ENCODE measurements at places on chromosomes 4 and X.

DNA sequence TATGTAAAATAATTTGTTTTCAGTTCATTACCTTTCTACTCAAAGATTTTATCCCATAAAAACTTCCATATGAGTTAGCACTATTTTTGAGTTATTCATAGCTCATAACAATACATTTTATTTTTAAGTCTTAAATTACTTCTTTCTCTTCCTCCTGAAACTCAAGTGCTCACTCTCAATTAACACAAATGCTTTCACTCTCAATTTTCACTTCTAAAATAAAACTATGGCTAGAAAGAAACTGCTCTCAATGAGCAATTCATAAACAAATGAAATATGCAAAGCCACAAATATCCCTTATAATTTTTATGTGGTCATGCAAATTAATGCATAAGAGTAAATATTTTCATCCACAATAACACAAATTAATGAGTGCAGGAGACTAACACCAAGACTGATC, 38.8 kb downstream of the MAML3 start:
- no peak for DNase-seq

DNA sequence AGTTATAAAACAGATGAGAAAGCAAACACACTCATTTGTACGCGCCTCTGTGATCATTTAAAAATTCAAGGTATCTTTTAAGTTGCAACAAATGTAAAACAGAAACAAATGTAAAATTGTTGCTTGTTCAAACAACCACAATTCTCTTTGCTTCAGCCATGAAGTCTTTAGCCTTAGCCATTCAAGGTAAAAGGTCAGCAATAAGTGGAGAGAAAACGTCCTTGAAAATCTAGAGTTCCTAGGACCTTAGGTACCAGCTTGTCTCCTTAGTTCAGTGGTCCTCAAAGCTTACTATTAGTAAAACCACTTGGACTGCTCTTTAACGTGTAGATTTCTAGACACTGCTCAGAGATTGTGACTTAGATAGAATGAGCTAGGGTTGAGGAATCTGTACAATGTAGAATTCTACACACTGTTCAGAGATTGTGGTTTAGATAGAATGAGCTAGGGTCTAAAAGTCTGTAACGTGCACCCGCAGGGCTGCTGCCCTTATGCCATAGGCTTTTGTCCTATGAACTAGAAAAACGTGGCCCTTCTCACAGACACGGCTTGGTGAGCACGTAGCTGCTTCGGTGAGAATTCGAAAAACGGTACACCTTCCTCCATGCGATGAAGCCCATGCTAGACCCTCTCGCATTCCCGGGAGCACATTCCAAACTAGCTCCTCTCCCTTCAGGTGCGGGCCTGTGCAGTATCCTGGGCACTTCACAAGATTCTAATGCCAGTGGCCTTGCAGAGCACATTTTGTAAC, 1.7 kb downstream of the PLAC8 start:
- DNase-seq: no peak

DNA sequence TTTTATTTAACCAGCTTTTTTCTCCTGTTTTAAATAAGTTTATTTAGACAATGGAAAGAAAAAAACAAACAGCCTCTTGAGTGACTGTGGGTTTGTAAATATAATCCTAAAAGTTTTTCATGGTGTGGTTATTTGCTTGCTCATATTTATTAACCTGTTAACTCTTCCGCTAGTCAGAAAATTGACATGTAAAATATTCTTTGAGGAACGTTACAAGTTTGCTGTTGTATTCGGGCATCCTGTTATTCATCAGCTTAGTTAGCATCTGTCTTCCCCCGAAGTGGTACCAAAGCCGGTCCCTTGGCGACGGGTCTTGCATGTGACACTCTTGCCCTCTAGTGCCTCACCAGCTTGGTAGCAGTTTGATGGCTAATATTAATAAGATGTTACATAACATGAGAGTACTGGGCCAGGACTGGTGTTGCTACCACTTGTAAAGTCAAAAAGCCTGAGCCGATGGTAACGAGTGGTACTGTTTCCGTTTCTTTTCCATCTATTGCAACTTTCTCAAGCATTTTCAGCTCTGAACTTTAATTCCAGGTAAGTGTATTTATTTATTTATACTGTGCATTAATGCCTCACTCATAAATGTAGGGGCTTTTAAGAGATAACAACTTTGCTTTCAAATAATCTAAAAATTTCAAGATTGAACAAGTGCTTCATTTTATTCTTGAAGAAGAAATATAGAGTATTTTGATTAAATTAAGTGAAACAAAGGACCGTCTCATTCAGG, at the start of gene NDST3:
Gene NDST3, plus strand, starts transcription at position 434 of the 733 bp plus-strand sequence. CDS start 19,425 bp downstream, outside the sequence.
- DNase-seq: no peak

GRCh38 chrX:120604361-120604782, 471 bp downstream of the MCTS1 start:
- no peak for DNase-seq

DNA sequence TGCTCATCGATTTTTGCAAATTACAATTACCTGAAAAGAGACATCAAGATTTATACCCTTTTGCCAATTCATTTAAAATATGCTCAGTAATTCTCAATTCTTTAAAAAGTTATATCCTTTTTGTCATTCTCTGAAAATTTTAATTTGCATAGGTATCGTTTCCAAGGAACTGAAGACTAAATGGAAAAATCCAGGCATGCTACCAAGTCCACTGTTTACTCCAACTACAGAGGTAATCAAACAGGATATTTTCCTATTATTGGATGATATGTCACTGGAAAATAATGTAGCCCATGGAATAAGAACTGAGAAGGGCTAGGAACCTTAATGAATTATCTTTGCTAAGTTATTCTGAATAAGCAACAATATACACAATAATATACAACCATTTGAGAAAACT, 132.7 kb downstream of the THOC2 start:
- no peak for DNase-seq

DNA sequence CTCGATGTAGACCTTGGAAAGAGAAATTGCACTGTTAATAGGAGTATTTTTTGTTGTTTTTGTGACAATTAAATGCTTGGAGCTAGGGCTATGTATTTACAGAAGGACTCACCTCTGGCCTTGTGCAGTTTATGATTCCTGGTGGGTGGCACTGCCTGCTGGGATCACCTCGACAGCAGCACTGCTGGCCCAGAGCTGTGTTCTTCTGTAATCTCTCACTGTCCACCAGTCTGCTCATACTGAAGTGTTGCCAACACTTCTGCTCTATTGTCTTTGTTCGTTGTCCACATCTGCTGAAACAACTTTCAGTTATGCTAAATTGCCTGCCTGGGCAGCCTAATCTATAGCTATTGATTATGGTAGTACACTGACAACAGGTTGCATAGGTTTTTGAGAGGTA, 194.4 kb upstream of the ANK2 start:
- no peak for DNase-seq

GRCh38 chr4:40211224-40212185, 14.7 kb downstream of the RHOH start:
- no peak for DNase-seq

- DNase-seq: no peak
These were observed 28.4 kb upstream of the SLITRK4 start for GRCh38 chrX:143664302-143664701.

DNA sequence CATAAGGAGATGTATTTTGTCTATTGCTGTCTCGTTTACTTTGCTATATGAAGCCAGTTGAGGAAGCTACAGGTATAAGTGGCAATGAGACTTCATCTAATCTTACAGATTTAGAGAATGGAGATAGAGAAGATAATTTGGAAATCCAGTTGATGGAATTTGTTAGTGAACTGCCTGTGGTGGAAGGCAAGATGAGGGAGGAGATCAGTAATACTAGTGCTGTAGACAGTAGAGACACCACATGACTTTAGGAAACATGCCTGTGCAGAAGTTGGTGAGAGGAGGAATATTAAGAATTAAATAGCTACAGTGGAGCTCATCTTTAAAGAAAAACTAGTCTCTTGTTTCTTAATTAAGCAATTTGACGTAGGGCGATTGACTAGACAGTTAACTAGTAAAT, 51.3 kb downstream of the RBPJ start:
- DNase-seq: no peak

- DNase-seq: no peak
These were observed 291.7 kb downstream of the C4orf33 start for GRCh38 chr4:129387666-129388065.

- no peak for DNase-seq
These were observed 21.9 kb downstream of the CXXC4 start for GRCh38 chr4:104472766-104473165.

GRCh38 chr4:153341575-153342090, 2.9 kb upstream of the MND1 start:
- DNase-seq: no peak

DNA sequence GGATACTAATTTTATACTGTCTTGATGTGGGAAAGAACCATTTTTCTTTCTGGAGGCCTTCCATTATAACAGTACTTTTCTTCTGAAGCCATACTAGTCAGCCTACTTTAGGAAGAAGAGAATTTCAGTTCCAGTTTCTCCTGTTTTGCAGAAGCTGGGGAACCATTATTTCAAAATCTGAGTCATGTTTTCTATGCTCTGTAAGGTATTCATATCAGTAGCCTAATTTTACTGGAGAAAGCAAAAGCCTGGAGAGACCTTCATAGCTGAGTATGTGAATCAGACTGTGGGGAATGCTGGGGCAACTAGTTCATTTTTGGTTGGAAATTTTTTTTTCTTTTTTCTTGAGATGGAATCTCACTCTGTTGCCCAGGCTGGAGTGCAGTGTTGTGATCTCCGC, 22.4 kb downstream of the AFF1 start:
- DNase-seq: no peak

GRCh38 chr4:183599284-183599683, 59.7 kb downstream of the RWDD4 start:
- no peak for DNase-seq

GRCh38 chrX:41580423-41581064, 108.2 kb upstream of the GPR34 start:
- DNase-seq: no peak

DNA sequence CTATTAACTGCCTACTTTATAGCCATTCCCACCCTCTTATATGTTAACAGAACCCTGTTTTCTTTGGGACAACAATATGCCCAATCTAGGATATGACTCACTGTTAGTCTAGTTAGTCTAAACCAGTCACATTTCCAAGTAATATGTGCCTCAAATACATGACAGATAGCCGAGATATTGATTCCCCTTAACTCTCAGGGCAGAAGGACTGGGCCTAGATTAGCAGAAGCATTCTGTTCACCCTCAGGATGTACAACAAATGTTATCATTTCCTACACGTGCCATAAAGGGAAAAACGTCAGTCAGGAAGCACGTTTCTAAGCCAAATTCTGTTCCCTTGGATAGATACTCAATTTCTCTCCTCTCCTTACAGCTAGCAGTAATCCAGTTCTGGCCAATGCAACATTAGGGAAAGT, 114.1 kb downstream of the SLC10A7 start:
- DNase-seq: no peak

DNA sequence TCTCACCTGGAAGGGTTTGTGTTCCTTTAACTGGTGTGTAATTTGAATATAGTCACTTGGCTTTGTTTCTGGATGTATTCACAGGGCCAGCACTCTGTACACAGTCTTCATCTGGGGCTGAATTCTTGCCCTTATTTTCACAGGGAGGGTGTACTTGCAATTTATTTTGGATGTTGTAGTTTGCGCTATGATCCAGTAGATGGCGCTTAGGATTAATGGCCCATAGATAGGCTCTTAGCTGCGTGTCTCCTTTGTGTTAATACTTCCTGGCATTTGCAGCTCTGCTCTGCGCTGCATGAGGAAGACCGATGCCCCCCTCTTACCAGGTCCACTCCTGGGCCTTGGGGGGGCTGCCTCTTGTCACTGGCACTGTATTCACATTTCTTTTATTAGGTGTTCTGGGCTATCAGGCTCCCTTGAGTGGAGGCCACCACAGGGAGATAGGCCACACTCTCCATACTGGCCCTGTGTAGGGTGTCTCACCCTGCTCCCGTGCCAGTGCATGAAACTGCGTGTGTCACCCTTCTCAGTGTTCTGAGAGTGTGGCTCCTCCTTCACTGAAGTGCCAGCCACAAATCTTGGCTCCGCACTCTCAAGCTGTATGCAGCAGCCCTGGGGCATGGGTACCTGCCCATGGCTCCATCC, 562.2 kb downstream of the ZIC3 start:
- DNase-seq: no peak

DNA sequence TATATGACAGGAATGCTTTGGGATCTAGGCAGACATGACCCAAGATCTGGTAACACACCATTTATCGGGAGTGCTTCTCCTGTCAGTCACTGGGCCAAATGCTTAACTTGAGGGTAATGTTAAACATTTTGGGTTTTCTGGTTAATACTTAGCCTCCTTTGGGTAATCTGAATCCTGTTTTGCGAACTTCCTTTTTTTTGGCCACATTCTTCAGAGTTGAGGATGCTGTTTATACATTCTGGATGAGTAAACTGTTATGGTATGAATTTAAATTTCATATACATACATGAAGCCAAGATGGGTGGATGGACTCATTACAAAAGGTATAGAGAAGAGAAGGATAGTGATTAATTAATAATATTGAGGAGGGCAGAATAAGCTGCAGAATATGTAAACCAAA, 36.1 kb downstream of the MID1IP1 start:
- DNase-seq: no peak

GRCh38 chr4:156832886-156833285, 138.7 kb downstream of the PDGFC start:
- no peak for DNase-seq

DNA sequence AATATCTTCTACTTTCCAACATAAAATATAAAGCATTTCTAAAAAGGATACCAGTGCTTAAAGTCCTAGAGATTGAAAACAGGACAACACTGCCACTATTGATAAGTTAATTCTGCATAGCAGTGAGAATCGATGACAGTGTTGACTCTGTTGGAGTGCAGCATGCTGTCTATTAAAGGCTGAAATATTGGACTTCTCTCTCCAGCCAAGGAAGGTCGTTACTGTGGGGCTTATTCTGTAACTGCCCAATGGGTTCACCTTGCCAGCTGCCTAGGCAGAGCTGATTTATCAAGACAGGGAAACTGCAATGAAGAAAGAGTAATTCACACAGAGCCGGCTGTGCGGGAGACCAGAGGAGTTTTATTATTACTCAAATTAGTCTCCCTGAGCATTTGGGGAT, 37.7 kb upstream of the PGM2 start:
- no peak for DNase-seq

DNA sequence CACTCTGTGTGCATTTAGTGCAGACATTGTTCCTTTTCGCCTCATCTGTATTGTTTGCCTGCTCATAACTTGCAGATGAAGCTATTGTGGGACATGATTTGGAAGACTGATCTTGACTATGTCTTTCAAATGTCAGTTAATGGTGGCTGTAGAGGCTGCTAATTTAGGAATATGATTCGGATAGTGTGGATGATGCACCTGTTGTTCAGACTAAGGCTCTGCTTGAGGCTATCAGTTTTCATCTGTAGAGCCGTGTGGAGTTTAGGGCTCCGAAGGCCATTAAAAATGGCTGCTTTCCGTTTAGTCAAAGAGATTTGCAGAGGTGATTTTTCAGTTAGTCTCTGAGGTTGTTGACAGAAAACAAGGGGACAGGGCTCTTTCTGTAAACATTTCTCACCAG, 102.0 kb downstream of the GBA3 start:
- DNase-seq: no peak

GRCh38 chrX:4831574-4831973, 1118.1 kb upstream of the PRKX start:
- DNase-seq: no peak
